ENCODE measurements at places on chromosomes 2 and 18. TPM values are rescaled to one million over a fixed set of nuclear protein-coding genes. Genes with fewer than 3 reads are reported as not detected.

- no peak for DNase-seq
Observed at GRCh38 chr2:211085056-211085680, 528.8 kb downstream of the CPS1 start.

GRCh38 chr2:47251404-47251675, 96.2 kb upstream of the STPG4 start:
- DNase-seq: no peak

GRCh38 chr2:30631051-30631671, 176.1 kb downstream of the CAPN13 start:
- DNase-seq: no peak

DNA sequence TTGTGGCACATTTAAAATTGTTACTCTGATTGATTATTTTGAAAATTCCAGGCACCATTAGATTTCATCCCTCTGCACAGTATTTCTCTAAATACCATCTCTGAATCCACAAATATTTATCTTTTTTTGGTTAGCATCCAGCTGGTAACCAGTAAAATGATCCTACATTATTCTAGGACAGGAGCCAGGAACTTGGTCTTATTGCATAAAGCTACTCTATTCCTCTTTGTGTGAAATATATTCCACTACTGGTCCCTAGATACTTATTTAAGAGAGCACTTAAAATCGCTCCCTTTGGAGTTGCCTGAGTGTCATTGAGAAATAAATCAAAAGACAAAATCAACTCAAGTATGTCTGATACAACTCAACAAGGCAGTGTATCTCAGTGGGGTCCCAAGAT, 7.4 kb upstream of the MBOAT2 start:
- no peak for DNase-seq

DNA sequence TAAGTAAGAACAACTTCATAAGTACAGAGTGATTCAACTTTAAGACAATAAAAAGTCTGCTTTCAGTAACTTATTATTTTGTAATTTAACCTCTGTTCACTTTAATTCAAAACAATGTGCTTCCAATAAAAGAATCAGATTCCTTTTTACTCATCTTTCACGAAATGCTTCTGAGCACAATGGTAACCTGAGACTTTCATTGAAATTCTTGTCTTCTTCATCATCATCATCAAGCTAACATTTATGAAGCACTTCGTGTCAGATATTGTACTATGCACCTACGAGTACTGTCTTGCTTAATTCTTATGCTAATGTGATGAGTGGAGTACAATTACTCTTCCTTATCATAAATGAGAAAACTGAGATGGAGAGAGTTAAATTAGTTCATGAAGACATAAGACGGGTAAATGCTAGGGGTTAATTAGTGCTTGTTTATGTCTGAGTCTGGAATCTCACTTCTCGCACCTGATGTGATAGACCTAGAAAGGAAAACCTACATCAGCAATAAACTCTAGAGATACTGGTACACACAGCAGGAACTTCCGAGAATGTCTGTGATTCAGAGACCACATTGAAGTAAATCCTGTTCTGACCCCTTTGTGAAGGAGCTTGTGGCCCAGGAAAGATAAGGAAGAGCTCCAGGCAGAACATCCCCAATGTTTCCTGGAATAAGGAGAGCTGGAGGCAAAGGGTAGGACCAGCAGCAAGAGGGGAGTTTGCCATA, 227.6 kb upstream of the ETAA1 start:
- DNase-seq: no peak

GRCh38 chr2:205701509-205701908, 19.2 kb downstream of the NRP2 start:
- no peak for DNase-seq

Gene LCT
- total RNA-seq: not detected

Gene FBXO36
- 1.6 TPM for total RNA-seq

Gene TMEM37
- 119 TPM for total RNA-seq

Gene TRIM54
- total RNA-seq: not detected

Gene GRP
- not detected for total RNA-seq

Gene RNMT
- total RNA-seq: 12.6 TPM

Gene RAB27B
- total RNA-seq: 9.7 TPM
